ENCODE measurements at places on chromosomes 1 and 21.
A peak's percentile ranks its signal among the peaks of the same experiment; 100 is the strongest.

DNA sequence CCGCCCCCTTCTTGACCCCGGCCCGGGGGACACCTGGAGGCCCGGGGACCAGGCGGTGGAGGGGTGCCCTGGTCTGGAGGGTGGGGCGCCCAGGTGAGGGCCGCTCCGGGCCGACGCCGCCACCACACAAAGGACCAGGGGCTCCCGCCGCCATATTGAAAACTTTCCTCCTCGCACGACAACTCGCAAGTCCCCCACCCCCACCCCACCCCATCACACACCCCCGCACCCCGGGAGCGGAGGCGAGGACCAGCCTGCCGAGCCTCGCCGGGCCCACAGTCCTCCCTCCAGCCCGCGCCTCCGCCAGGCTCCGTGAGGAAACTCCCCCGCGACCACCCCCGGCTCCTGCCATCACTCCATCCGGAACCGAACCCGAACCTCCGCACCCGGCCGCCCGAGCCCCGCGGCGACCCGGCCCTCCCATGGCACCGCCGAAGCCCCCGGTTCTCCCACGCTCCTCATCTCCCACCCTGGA, 733 bp downstream of the KDM5B start:
- peak; percentile 31 for DNase-seq

DNA sequence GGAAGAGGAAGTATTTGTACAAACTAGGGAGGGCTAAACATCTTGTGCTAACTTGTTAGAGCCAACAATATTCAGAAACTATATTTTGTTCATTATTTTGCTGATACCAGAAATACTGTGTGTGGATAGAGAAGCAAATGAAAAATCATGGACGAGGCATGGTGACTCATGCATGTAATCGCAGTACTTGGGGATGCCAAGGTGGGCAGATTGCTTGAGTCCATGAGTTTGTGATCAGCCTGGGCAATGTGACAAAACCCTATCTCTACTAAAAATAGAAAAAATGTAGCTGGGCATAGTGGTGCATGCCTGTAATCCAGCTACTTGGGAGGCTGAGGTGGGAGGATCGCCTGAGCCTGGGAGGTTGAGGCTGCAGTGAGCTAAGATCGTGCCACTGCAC, 13.4 kb downstream of the LRRC41 start:
- no peak for DNase-seq

DNA sequence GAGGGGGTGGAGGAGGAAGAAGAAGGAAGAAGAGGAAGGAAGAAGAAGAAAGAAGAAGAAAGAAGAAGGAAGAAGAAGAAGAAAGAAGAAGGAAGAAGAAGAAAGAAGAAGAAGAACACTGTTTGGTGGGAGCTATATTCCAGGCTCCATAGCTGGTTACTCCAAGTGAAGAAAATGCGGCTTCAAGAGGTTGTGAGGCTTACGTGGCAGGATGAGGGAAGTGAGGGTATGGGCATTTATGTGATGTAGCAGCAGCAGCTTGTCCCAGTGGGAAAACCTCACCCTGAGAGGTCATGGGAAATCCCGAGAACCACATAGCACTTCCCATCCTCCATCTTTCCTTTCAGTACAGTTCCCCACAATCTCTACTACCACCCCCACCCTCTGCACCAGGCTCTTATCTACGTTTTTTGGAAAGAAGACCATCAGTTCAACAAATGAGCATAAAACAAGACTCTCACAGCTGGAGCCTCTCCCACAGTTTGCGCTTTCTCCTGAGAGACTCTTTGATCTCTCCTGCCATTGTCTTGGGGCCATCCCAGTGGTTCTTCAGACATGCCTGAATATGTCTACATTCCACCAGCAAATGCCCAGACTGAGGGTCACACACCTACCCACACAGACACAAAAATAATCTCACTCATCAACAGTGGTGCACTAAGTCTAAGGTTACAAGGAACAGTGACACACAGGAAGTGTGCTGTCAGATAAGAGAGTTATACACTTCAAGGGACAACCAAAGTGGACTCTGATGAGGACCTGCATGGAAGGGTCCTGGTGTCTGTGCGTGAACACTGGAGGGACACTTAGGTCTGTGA, 77.9 kb upstream of the KCNJ15 start:
- no peak for DNase-seq

GRCh38 chr1:206441336-206441967, 28.8 kb upstream of the IKBKE start:
- DNase-seq = no peak

GRCh38 chr1:66951513-66951912, 26.7 kb downstream of the MIER1 start:
- DNase-seq = no peak

DNA sequence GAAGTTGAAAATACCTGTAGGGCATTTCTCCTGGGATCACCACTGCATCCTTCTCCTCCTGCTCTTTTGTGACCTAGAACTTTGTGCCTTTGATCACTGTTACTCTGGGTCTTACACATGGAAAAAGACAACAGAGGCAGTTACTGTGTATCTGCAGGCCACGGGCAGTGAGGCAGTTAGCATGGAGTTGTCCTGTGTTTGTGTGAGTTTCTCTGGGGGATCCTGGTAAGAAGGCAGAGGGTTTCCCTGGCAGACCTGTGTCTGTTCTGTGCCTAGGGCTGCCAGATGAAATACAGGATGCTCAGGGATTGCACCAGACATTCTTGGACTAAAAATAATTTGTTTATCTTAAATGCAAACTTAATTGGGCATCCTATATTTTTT, 44.4 kb upstream of the SCCPDH start:
- DNase-seq = no peak

All from renal cortex interstitium (tissue), 15 donors.